Urinary bladder (tissue), 4 donors: ENCODE measurements at places on chromosomes 4 and X. TPM values are rescaled to one million over a fixed set of nuclear protein-coding genes. Genes with fewer than 3 reads are reported as not detected.

GRCh38 chr4:68152411-68152810 is 22.7 kb upstream of the TMPRSS11F start:
- DNase-seq = no peak

DNA sequence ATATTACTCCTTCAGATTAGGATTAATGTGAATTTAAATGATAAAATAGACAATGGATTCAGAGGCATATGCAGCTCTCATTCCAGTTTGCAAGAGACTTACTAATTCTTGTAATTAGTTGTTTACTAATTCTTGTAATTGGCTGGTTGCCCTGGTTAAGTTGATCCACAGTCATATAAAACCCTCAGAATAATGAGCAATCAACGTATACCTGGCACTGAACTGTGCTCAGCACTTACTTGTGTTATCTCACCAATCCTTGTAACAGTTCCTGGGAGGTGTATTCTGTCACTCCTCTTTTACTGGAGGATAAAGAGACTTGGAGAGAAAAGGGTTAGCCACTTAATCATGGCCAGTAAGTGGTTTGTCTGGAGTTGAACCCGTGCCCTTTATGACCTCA is 10.5 kb downstream of the HERC5 start:
- no peak for DNase-seq

GRCh38 chrX:53093177-53093655 is 726 bp upstream of the KANTR start:
- DNase-seq = no peak

DNA sequence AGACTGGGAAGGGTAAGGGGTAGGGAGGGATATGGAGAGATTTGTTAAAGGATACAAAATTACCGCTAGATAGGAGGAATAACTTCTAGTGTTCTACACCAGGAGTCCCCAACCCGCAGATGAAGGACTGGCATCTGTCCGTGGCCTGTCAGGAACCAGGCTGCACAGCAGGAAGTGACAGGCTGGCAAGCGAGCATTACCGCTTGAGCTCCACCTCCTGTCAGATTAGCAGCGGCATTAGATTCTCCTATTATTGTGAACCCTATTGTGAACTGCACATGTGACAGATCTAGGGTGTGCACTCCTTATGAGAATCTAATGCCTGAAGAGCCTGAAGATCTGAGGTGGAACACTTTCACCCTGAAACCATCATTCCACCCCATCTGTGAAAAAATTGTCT is 27.9 kb upstream of the BBS7 start:
- DNase-seq = no peak

GRCh38 chr4:60422439-60422838 is 777.7 kb upstream of the ADGRL3 start:
- DNase-seq = no peak

GRCh38 chr4:71126719-71127118 is 133.3 kb downstream of the DCK start:
- no peak for DNase-seq

GRCh38 chr4:184664445-184665210 is 15.1 kb downstream of the PRIMPOL start:
- no peak for DNase-seq

GRCh38 chrX:51435101-51435500 is 61.3 kb downstream of the NUDT11 start:
- no peak for DNase-seq

DNA sequence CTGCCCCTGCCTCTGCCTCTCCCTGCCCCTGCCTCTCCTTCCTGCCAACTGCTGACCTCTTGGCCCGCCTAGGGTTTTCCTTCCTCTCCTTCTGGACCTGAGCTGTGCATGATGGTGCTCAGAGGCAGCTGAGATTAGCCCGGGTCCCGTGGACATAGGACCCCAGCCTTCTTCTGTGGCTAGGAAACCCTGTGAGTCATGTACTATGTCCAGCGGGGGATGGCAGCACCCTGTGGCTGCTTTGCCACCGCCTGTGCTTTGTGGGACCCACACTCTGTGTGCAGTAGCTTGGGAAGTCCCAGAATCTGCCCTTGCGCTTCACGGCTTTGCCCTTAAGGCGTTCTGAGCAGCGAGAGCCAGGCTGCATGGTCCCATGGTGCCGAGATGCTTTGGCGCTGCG is 105.5 kb upstream of the PSAPL1 start:
- DNase-seq = no peak

DNA sequence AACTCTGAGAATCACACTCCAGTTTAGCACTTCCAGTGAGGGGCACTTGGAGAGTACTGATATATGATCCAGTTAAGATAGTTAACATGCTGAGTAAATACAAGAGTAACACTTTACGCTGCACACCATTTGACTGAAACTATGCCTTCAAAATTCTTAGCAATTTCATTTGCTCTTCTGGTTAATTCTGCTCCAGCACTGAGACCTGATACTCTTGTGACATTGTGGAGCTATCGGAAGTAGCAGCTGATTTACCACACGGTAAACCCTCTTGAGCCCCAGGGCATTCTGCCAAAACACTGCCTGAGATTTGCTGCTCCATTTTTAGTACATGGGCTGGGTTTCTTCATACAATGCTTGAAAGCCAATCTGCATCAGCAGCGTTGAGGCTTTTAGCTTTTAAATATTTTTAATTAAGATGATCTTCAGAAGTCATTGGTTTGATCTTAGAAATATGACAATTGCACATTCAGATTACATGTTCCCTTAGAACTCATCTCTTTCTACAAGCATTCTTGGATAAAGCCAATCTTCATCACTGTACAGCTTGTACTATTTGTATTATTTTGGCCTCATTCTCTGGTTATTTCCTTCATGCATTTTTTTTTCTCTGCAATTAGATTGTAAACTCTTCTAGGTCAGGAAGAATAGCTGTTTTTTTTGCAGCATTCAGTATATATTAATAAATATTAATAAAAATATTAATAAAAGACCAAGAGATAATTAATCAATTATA is 67.8 kb upstream of the ETNPPL start:
- peak; percentile 29 for DNase-seq

DNA sequence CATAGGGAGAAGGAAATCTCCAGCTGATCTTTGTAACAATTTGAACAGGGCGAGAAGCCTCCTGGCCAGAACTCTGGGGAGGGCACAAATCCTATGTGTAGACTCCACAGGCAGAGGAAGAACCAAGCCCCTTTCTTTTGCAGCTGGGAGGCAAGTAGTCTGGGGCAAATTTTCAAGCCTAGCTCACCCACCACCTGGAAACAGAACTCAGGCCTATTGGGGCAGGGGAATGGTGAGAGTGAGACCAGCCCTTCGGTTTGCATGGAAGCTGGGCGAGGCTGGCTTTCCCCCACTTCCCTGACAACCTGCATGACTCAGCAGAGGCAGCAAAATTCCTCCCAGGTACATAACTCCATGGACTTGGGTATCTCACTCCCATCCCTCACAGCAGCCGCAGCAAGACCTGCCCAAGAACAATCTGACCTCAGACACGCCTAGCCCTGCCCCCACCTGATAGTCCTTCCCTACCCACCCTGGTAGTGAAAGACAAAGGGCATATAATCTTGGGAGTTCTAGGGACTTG is 138.2 kb downstream of the EMCN start:
- no peak for DNase-seq

DNA sequence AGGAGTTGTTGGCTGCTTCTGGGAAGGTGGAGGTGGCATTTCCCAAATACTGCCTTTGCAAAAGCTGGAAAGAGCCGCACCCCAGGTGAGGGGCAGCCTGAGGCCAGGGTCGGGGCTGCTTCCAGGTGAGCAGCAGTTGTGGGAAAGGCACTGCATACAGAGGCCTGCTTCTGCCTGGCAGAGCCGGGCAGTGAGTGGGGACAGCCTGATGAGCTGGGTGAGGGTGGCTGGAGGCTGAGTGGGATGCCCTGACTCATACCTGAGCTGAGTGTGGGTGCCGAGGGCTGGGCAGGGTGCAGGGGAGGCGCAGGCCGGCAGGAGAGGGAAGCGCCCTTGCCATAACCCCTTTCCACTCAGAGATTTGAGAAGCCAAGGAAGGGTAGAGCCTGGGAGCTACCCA is 6.5 kb upstream of the PSAPL1 start:
- no peak for DNase-seq

DNA sequence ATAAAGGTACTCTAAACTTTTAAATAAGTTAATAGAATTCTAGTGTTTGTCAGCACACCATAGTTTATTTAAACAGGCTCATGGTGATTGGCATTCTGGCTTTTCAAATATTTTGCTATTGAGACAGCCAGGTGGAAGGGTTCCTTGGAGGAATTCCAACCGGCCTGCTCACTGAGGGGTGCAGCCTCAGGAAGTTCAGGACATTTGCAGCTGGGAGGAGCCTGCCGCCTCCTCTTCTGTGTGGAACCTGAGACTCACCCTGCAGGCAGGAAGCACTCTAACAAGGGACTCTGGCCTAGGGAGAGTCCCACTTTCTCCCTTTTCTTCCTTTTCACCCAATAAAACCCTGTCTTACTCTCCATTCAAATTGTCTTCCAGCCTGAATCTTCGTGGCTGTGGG is 1328.0 kb downstream of the FSTL5 start:
- no peak for DNase-seq

DNA sequence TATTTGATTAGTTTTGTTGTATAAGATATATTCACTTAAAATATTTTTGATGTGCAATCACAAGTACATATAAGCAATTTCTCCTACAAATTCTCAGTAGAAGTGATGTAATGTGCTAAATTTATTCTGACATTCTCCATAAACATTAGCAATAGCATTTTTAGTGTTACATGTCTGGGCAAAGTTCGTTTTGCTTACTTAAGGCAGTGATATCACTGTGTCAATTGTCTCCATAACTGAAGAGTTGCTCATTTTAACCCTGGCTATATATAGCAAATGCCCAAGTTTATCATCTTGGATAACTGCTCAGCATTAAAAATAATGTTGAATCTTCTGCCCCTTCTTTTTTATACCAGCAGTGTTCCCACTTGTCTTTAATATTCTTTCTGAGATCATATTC is 340.0 kb upstream of the NDST4 start:
- no peak for DNase-seq

DNA sequence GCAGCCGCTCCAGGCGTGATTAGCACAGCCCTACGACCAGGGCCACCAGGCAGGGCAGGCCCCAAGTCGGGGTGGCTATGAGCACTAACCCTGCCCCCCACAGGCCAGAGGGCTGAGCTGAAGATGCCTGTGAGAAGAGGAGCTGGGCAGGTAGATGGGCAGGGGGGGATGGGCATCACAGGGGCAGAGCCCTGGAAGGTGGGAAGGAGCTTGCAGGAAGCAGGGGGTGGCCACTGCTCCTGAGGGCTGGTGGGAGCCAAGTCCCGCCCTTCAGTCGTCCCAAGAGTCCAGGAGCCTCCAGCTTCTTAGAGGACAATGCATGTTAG is 7.3 kb upstream of the MXD4 start:
- no peak for DNase-seq

GRCh38 chr4:169209388-169209883 is 61.3 kb downstream of the SH3RF1 start:
- no peak for DNase-seq

GRCh38 chrX:74449937-74450330 is 28.6 kb downstream of the SLC16A2 start:
- DNase-seq = no peak

GRCh38 chr4:1152290-1152689 is 20.1 kb downstream of the SPON2 start:
- DNase-seq = no peak

GRCh38 chrX:53474707-53475106 is 40.5 kb upstream of the HSD17B10 start:
- DNase-seq = no peak

DNA sequence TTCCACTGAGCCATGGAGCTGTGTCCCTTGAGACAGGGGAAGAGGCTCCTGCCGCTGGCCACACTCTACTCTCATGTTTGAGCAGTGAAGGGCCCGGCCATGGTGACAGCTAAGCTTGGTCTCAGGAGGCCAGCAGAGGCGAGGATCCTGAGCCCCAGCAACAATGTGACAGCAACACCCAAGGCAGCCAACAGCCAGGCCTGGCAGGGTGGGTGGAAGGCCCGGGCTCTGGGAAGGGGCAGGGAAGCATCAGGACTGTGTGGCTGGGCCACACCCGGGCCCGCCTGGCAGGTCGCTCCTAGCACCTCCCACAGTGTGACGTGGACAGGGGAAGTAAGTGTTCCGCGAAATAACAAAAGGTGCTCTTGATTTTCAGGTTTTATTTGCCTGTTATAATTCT is 24.8 kb downstream of the L1CAM start:
- no peak for DNase-seq

DNA sequence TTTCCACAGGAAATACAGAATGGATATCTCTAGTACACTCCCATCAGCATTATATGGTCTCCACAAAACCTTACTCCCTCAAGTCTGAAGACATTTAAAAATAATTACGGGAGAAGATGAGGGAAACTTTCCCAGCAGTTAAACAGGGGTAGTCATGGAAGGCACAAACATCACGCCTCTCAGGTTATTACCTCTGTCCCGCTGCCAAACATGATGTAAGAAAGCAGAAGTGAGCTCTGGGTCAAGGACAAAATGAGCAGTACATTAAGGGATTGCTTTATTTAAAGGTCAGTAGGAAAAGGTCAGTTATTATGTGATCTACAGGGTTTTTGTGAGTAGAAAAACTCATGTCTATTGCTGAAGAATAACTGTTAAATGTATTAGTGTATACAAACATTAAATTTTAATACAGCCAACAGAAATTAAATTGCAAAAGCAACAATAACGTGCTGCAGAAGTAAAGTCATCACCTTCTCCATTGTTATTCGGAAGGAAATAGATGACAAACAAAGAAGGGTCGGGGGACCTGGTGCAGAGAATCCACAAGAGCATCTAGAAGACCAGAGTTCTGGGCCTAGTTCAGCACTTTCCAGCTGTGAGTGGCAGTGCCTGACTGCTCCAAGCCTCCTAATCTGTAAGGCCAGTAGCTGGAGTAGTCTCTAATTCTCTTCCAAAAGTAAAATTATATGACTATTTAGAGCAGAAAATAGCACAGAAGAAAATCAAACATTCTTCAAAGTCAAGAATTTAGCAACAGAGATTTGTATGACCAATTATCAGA is 171.2 kb downstream of the PPP3CA start:
- DNase-seq = no peak

DNA sequence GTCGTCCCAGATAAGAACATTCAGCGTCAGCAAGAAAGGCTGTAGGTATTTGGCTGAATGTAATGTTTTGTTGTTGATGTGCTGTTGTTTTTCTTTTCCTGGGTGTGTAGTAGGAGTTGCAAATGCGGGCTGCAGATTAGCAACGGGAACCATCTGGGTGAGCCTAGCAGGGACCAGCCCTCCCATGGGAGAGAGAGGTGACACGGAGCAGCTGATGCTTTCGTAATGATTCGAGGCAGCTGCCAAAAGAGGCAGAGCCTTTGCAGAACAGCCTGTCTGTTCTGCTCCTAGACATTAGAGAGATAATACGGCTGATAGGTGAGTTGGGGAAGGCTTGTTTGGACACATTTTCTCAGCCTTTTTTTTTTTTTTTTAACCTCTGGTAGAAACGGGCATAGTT is 25.3 kb downstream of the ARSF start:
- peak; percentile 5 for DNase-seq

- DNase-seq = no peak
Observed at GRCh38 chr4:82069883-82070638, 303.7 kb downstream of the HNRNPD start.

Gene TDO2
- 0.28 TPM for polyA plus RNA-seq

Gene ASMT
- polyA plus RNA-seq = 0.15 TPM

Gene HPGD
- polyA plus RNA-seq = 51.6 TPM

Gene SPANXC
- not detected for polyA plus RNA-seq

Gene CNGA1
- polyA plus RNA-seq = 2.5 TPM

Gene ADGRL3
- 3.1 TPM for polyA plus RNA-seq

Gene KLB
- polyA plus RNA-seq = 0.48 TPM

Gene VSIG4
- polyA plus RNA-seq = 110 TPM
